ENCODE measurements at places on chromosomes 4 and X.

- DNase-seq = no peak
Observed at GRCh38 chr4:147576084-147576483, 41.1 kb upstream of the TMEM184C start.

GRCh38 chrX:21766101-21766500, 8.2 kb upstream of the SMPX start:
- DNase-seq = no peak

DNA sequence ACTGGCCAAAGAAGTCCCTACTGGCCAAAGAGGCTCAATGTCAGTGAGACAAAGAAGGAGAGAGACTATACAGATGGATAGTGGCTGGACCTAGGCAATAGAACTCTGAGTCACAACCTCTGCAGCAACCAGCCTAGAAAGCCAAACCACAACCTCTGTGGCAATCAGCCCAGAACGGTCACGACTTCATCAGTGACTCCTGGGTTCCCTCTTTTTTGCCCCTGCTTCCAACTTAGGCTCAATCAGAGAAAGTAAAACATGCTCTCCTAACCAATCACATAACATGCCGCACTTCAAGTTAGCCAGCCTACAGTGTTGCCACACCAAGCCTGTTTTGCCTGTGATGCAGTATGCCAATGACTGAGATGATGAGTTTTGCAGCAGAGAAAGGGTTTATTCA, 203.4 kb downstream of the ANAPC10 start:
- peak; percentile 10 for DNase-seq

DNA sequence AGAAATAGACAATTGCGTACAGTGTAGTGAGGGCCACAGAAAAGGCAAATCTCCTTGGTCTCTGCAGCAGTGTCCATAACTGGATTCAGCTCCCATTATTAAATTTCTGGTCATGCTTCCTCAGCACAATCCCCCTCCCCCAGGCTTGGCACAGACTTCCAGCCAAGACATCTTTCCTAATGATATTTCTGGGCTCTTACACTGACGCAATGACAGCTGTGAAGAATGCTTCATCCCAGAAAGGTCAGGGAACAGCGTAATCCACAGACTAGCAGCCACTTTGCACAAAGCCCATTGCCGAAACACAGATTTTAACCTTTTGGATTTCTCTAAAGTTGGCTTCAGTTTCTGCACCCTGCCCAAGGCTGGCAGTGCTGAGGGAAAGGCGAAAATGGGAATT, 597.6 kb upstream of the CPEB2 start:
- no peak for DNase-seq

- DNase-seq = no peak
Observed at GRCh38 chr4:15779809-15780208, 1.7 kb downstream of the CD38 start.

DNA sequence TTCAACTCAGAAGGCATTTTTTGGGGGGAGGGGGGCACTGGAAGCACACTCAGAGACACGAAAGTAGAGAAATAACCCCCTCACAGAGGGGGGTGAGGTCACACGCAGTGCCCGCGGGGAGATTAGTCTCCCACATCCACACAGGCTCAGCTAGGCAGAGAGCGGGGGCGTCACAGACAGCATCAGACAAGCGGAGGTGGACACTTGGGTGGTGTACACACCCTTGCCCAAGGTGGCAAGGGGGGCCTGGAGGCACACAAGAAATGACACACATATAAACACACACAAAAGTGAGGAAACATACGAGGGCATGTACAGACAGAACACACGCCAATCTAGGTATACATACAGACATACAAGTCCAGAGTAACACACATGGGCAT, 637 bp upstream of the SYN1 start:
- DNase-seq = no peak

DNA sequence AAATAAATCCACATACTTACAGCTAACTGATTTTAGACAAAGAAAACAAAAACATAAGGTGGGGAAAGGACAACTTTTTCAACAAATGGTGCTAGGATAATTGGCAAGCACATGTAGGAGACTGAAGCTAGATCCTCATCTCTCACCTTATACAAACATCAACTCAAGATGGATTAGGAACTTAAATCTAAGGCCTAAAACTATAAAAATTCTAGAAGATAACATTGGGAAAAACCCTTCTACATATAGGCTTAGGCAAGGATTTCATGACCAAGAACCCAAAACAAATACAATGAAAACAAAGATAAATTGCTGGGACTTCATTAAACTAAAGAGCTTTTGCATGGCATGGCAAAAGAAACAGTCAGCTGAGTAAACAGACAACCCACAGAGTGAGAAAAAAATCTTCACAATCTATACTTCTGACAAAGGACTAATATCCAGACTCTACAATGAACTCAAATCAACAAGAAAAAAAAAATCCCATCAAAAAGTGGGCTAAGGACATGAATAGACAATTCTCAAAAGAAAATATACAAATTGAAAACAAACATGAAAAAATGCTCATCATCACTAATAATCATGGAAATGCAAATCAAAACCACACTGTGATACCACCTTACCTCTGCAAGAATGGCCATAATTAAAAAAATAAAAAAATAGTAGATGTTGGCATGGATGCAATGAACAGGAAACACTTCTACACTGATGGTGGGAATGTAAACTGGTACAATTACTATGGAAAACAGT, 14.1 kb upstream of the AFP start:
- DNase-seq = no peak

GRCh38 chr4:42397635-42398170, 415 bp downstream of the SHISA3 start:
- DNase-seq = no peak

- no peak for DNase-seq
Observed at GRCh38 chr4:177385576-177386277, 56.5 kb downstream of the AGA start.

DNA sequence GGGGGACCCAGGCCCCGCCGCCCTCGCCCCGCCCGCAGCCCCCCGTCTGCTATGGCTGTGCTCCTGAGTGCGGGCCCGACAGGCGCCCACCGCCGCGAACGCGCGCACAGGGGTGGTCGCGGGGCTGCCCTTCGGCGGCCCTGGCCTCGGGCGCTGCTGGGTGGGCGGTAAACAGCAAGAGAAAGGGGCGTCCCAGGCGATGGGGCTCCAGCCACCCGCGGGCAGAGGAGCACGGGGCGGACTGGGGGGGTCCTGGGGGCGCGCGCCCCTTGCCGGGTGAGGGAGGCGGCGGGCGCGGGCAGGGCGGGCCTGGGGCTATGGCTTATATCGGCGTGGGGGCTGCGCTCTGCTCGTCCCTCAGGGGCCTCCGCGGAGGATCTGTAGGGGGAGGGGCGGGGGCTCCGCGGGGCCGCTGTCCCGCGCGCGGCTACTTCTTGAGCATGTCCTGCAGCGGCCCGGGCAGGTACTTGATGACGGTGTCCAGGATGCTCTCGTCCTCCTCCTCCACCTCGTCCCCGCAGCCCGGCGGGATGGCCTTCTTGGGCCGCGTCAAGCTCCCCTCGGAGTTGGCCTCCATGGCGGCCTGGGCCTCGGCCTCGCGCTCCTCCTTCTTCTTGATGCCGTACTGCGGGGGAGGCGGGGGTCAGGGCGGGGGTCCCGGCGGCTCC, 39.7 kb downstream of the CPLX1 start:
- DNase-seq = no peak

- no peak for DNase-seq
Observed at GRCh38 chrX:107154787-107155620, 36.4 kb upstream of the RBM41 start.

GRCh38 chr4:52614241-52614640, 44.9 kb downstream of the USP46 start:
- no peak for DNase-seq

DNA sequence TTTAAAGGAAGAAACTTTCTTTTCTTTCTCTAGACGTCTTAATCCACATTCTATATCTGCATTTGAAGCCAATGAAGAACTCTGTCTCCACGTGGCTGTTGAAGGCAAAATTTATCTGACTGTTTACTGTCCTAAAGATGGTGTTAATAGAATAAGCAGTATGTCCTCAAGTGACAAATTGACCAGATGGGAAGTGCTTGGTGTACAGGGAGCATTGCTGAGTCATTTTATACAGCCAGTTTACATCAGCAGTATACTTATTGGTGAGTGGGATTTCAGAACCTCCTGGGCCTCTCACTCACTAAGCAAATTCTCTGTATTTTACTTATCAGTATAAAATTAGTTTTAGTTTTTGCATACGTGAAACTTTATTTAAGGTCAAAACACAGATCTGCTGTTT, 33.7 kb downstream of the ADAD1 start:
- no peak for DNase-seq

- DNase-seq = no peak
Observed at GRCh38 chrX:17262123-17262522, 112.9 kb upstream of the NHS start.

GRCh38 chrX:97692575-97692974, 808.9 kb downstream of the RPA4 start:
- no peak for DNase-seq

DNA sequence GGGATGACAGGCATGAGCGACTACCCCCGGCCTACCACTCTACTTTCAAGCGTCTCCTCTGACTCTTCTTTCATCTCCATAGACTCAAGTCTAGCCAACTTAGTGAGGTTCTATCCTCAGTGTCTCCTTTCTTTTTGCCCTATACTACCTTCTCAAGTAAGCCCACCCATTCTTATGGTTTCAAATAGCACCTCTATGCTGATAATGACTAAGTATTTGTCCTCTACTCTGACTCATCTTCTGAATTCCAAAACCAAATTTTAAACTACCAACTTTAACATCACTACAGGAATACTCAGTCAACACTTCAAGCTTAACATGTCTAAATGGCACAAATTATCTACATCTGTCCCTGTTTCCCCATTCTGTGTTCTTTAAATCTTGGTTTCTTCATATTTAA, 47.8 kb downstream of the ELF2 start:
- no peak for DNase-seq

DNA sequence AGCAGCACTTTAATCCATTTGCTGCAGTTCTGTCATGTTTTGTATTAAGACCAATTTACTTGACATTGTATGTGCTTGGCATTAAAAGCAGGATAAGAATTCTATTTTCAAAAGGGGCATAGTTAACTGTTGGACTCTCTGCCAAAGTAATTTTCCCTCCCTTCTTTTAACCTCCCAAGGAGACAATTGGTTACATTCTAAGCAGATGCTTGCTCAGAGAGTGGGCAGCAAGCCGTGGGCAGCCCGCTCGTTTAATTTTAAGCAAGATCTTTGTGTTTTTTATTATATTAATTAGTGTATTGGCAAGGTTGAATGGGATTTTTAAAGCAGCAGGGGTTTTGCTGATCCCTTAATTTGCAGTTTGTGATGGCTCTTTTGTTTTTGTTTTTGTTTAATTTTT, 37.1 kb upstream of the KLHL8 start:
- no peak for DNase-seq

GRCh38 chr4:13888112-13888511, 260.6 kb upstream of the BOD1L1 start:
- DNase-seq = peak; percentile 89

DNA sequence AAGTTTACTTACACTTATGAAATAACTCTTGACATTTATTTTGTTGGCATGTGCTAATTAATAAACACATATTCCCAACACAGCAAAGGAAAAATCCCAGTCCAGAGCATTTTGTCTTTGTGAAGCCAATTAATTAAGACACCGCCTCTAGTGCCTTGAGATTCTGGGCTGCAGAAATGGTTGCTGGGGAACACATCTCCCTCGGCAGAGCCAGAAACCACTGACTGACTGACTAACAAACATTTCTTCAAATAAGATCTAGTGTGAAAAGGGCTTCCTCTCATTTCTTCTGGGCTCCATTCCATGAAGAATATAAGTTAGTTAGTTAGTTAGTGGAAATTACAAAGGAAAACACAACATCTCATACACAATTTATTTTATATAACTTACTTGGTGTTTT, 28.4 kb upstream of the NAP1L5 start:
- no peak for DNase-seq

DNA sequence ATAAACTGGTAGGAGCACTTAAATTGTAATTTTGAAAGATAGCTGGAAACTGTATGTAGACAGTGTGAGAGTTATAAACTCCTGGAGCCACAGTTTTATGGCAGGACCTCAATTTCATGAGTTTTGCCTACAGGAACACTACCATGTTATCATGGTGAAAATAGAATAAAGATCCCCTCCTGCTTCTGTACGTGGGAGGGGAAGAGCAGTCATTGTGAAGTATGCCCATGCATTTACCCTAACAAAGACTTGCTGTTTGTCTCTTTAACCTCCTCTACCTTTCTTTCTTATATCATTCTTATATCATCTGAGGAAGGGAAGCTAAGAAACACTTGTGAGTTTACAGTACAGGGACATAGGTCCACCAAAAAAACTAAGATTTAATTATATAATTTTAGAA, 327.0 kb downstream of the PCDH10 start:
- DNase-seq = no peak

GRCh38 chr4:48194971-48195370, 60.9 kb upstream of the TXK start:
- DNase-seq = no peak

GRCh38 chrX:70664726-70665125, 220.1 kb downstream of the DLG3 start:
- no peak for DNase-seq

GRCh38 chrX:2471641-2472040, 29.1 kb downstream of the DHRSX start:
- DNase-seq = no peak

- DNase-seq = no peak
Observed at GRCh38 chr4:78768452-78769180, 7.5 kb upstream of the BMP2K start.

GRCh38 chr4:94577136-94577535, 125.4 kb downstream of the PDLIM5 start:
- no peak for DNase-seq

DNA sequence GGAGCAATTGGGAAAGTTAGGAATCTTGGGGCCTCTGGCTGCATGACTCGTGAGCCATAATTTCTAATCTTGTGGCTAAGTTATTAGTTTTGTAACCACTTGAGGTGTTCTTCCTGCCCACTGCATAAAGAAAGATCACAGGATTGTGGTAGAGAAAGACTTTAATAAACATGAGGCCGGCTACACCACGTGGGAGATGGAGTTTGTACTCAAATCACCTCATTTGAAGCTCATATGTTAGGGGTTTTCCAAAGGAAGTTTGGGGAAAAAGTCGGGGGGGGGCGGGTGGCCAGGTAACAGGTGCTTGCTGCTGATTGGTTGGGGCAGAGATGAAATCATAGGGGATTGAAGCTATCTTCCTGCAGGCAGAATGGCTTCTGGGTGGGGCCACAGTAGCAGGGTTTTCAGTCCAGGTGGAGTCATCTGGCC, 287.8 kb downstream of the ZNF674 start:
- no peak for DNase-seq

GRCh38 chrX:3262901-3263300, 83.6 kb downstream of the MXRA5 start:
- DNase-seq = peak; percentile 56

- no peak for DNase-seq
Observed at GRCh38 chr4:99157478-99157935, 13.4 kb upstream of the ADH4 start.

GRCh38 chr4:66963084-66963483, 582.2 kb downstream of the CENPC start:
- no peak for DNase-seq

- DNase-seq = no peak
Observed at GRCh38 chr4:184824776-184825084, 1.0 kb downstream of the ACSL1 start.

GRCh38 chr4:146317783-146318182, 103.4 kb downstream of the REELD1 start:
- no peak for DNase-seq

GRCh38 chrX:152733261-152733975, at the start of the genes CSAG1 and MAGEA12:
Gene CSAG1, minus strand, starts transcription at chrX:152733721. Its CDS starts 1,261 bp downstream, at chrX:152732460.
Gene MAGEA12, plus strand, starts transcription at chrX:152733757. Its CDS starts 2,405 bp downstream, at chrX:152736162.
- no peak for DNase-seq

GRCh38 chr4:174066611-174067205, 216.8 kb downstream of the FBXO8 start:
- no peak for DNase-seq
